Pericardium fibroblast (primary cell): ENCODE measurements at places on chromosomes 11 and 22. TPM values are rescaled to one million over a fixed set of nuclear protein-coding genes. Genes with fewer than 3 reads are reported as not detected.

The RAB36 gene
- total RNA-seq = 2.5 and 2.9 TPM in 2 replicates

The CYTH4 gene
- total RNA-seq = not detected in 2 replicates

The WBP2NL gene
- total RNA-seq = not detected in 2 replicates

The ANGPTL5 gene
- not detected in 2 replicates for total RNA-seq

The OR8D4 gene
- not detected in 2 replicates for total RNA-seq

The CD248 gene
- total RNA-seq = 500 and 529 TPM in 2 replicates
